Psoas muscle (tissue), 8 donors: ENCODE measurements at places on chromosomes 5 and 9. TPM values are rescaled to one million over a fixed set of nuclear protein-coding genes. Genes with fewer than 3 reads are reported as not detected.

The BAAT gene
- 0.71 TPM for total RNA-seq

The IFNA13 gene
- total RNA-seq = not detected

The NOXA1 gene
- 5.1 TPM for total RNA-seq

The SOX30 gene
- 0.19 TPM for total RNA-seq

The LECT2 gene
- not detected for total RNA-seq

The SLC2A6 gene
- total RNA-seq = 1.9 TPM

The UIMC1 gene
- total RNA-seq = 12.7 TPM

The ARHGEF37 gene
- total RNA-seq = 20.8 TPM

The ANKRD18A gene
- total RNA-seq = not detected

The IL13 gene
- total RNA-seq = not detected

The SV2C gene
- not detected for total RNA-seq

The BTNL3 gene
- not detected for total RNA-seq

The PCDHA13 gene
- not detected for total RNA-seq

The CSF2 gene
- not detected for total RNA-seq

The ALDH1A1 gene
- 41.8 TPM for total RNA-seq

The GRXCR2 gene
- total RNA-seq = not detected

The STC2 gene
- 3.3 TPM for total RNA-seq

The C5orf58 gene
- total RNA-seq = not detected

The LPAR1 gene
- 5.5 TPM for total RNA-seq

The ZNF189 gene
- 7.8 TPM for total RNA-seq

The WDR38 gene
- total RNA-seq = not detected

The GDNF gene
- 89.0 TPM for total RNA-seq

The KIF4B gene
- 0.54 TPM for total RNA-seq
